Spinal cord (tissue), 10 donors: ENCODE measurements at places on chromosomes 7 and 10.

- DNase-seq = no peak
Observed at GRCh38 chr10:6612371-6612770, 32.3 kb upstream of the PRKCQ start.

DNA sequence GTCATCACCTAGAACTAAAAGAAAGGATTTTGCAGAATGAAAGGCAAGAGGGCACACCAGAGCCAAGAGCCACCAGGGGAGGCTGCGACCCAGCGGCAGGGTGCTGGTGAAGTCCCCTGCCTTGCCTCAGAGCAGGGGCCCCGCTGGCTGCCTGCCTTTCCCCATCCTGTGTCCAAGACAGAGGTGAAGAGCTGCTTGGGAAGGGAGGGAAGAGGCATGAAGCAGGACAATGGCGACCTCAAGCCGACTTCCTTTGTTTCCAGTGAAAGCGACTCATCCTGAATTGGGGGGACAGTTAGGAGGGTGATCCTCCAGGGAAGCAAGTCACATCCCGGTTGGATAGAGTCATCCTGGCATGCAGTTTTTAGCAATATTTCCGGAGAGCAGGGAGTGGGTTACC, 255.5 kb upstream of the YAE1 start:
- no peak for DNase-seq

- no peak for DNase-seq
Observed at GRCh38 chr7:98250789-98251188, 1.2 kb downstream of the TECPR1 start.

DNA sequence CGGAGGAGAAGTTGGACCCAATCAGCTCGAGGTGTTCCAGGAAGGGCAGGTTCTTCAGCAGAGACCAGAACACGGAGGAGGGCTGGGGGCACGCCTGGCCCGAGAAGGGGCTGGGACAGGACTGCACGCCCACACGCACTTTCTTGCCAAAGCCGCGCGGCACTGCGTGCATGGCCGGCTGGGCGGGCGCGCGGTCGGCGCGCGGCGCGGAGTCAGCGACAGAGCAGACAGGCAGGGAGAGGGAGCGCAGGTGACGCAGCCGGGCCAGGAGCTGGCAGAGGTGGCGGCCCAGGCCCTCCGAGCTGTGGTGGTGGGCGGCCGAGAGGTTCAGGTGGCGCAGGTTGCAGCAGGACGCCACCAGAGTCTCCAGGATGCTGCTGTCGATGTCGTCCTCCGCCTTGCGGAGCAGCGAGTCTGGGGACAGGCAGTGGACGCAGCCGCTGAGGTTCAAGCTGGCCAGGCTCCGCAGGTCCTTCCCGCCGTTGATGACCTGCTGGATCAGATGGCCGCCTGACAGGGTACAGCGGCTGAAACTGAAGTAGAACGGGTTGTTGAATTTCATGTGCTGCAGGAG, 77.2 kb upstream of the TNRC18 start:
- no peak for DNase-seq

- no peak for DNase-seq
Observed at GRCh38 chr7:135184254-135184841, 13.8 kb upstream of the CYREN start.

GRCh38 chr7:78090616-78091015, 292.0 kb downstream of the PHTF2 start:
- no peak for DNase-seq

- DNase-seq = peak; percentile 30
Observed at GRCh38 chr10:132395704-132396493, 1.1 kb upstream of the PWWP2B start.

DNA sequence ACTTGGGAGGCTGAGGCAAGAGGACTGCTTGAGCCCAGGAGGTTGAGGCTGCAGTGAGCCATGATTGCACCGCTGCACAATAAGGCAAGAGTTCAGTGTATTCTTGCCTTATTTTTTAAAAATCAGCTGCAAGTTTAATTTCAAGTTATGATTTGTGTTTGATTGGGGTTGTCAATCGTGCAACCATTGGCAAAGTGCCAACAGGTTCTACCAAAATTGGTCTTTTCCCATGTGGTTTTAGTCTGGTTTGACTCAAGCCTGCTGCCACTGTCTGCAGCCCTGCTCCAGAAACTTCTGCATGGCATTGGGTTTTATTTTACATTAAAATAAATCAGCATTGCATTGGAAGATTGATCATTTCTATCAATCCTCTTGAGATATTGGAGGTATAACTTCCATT, 72.7 kb downstream of the PTPRE start:
- DNase-seq = no peak

DNA sequence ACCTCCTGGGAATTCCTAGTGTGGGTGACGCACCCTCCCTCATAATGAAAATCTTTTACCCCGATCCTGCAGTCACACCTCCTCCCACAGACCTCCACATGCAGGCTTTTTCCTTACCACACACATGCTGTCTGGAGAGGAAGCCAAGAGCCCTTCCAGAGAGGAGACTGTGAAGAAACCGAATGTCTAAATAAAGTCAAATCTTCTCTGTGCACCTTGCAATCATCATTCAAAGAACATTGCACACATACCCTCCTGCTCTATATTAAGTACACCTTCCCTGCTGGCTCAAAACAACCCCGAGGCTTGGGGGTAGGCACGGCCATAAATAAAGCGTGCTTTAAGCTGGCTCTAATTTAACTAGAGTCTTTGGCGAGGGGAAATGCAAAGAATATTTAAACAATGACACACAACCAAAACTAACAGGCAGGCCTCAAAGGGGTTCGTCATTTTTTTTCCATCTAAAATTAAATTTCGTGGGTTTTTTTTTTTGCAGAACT, 34.9 kb downstream of the CALML3 start:
- DNase-seq = peak; percentile 65

DNA sequence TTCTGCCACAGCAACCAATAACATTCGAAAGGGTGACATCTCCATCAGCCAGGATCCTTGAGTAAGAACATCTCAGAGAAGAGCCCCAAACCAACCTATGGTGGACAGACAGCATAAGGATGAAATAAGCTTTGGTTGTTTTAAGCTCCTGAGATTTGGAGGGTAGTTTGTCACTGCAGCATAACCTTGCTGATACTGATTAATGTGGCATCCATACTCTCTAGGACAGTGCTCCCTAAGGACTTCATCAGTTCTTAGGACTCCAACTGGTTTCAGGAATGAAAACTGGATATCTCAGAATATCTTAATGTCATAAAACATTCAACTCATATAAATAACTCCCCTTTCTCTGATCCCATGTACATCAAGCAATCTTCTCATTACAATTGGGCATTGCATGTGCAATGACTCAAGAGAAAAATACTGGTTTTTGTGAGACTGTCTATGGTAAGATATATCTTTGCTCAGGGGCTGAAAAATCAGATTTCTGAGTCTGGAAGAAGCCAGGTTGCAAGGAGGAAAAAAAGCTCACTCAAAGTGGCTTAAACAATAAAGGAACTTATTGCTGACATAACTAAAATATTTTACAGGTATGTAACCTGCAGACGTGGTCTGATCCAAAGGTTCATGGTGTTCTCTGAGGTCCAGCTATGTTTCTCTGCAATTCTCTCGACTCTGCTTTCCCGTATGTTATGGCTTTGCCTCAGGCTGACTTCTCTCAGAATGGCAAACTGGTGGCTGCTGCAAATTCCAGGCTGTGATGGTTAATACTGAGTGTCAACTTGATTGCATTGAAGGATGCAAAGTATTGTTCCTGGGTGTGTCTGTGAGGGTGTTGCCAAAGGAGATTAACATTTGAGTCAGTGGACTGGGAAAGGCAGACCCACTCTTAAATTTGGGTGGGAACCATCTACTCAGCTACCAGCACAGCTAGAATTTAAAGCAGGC, 65.7 kb downstream of the RAB11FIP2 start:
- DNase-seq = no peak

GRCh38 chr10:103888113-103888841, 29.7 kb downstream of the STN1 start:
- no peak for DNase-seq

GRCh38 chr10:133045556-133046389, 42.0 kb upstream of the ADGRA1 start:
- DNase-seq = no peak

DNA sequence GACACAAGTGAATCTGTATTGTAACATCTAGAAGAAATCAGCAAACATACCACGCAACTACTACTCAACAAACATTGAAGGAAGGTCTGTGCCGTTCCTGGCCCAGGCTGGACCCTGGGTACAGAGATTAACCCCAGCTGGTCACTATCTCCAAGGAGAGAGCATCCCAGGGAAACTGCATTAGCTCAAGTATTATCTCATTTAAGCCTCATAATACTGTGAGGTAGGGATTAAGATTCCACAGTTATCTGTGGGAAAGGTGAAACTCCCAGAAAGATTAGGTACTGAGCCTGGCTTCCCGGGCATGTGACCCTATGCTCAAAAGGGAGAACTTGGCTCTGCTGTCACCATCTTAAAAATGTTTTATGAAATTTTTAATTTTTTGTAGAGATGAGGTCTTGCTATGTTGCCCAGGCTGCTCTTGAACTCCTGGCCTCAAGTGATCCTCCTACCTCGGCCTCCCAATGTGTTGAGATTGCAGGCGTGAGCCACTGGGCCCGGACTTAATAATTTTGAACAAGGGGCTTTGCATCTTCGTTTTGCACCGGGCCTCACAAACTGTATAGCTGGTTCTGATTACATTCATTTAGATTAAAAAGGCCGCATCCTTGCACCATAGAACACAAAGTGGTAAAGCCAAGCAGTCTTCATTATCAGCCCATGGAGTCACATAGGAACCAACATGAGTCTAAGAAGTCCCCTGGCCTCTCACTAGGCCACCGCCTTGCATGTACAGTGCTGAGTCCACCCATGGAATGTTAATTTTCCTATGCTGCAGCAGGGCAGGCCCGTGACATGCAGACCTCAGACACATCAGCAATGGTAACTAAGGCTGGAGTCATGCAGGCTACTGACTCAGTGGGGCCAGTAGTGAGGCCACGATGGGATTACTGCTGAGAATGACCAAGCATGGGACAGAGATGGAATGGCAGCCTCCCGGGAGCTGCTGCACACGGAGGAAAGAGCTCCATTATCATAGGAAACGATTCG, 5.5 kb upstream of the CTBP2 start:
- no peak for DNase-seq

GRCh38 chr10:36583690-36584089, 541.7 kb upstream of the ANKRD30A start:
- no peak for DNase-seq

DNA sequence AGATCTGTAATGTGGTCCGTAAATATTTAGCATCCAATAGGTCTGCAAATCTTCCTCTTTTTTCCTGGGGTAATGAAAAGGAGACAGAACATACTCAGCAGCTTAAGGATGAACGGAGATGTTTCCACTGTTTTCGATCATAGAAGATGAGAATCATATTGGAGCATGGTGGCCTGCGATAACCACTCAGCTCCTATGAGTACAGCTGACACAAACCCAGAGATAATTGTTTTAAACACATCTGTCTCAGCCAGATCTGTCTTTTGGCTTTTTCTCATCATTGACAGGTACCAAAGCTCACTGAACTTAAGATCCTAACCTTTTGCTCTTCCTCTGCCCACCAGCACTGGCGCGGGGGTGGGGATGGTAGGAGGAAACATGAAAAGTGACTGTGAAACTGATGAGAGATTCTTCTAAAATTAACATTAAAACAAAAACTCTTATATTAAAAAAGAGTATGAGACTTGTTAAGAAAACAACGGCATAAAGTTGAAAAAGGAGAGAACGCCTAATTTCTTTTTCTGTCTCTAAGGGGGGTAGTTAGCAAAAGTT, 71.0 kb downstream of the SVOPL start:
- no peak for DNase-seq

GRCh38 chr10:102211615-102212299, 14.3 kb upstream of the ELOVL3 start:
- no peak for DNase-seq

DNA sequence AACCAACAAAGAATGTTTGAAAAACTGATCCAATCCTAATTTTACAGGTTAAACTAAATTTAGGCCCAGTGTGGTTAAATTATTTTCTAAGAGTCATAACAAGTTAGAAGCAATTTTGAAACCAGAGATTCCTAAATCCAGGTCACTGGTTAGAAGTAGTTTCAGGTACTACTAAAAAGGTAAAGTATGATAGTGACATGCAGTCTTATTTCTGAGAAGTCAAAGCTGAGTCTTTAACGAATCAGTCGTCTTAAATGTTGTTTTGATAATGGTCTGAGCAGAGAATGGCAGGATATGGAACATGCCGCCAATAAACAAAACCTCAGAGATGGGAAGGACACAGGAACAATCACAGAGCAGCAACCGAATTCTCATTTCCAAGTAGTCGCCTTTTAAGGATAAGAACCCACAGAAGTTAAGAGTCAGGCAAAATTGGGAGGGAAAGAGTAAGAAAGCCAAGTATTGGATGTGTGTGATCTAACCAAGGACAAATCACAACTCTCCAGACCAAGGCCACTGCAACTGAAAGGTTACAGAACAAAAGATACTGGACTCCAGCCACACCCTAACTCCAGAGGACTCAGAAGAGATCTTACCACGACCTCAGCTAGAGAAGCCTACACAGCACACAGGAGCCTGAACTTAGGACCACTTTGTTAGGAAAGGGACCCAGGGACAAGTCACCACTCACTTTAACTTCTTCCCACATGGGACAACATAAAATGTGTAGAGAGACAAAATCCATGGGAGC, 19.7 kb downstream of the TMEM243 start:
- DNase-seq = no peak

- no peak for DNase-seq
Observed at GRCh38 chr10:101140084-101140949, 9.2 kb downstream of the TLX1 start.

- peak; percentile 97 for DNase-seq
Observed at GRCh38 chr10:101042667-101043362, 11.8 kb downstream of the SFXN3 start.

DNA sequence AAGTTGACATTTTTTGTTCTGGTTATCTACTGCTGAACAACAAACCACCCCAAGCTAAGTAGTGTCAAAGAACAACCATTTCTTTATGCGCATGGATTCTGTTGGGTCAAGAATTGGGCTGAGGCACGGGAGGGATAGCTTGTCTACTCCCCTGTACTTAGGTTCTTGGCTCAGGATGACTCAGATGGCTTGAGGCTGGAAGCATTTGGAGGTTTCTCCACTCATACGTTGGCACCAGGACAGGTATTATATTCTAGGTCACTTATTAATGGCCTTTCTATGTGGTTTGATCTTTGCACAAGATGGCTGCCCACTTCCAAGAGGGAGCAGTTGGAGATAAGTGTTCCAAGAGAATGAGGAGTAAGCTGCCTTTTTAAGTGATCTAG, 11.8 kb upstream of the TFAM start:
- DNase-seq = no peak

- DNase-seq = no peak
Observed at GRCh38 chr7:46568420-46569132, 647.5 kb upstream of the IGFBP3 start.

DNA sequence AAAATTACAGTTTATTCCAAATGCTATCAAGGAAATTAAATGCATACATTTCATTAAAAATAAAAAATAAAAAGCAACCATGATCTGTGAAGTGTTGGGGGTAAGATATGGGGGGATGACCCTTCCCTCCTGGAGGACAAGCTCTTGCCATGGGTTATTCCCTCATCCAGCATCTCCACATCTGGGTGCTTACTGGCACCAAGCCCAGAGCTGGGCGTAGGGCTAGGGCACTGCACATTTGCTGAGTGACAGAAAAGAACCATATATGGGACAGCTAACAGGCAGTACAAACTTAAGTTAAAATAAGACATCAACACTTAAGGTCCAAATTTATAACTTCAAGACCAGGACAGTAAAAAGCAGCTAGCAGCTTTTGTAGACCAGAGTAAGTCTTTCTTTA, 10.2 kb downstream of the CCDC6 start:
- DNase-seq = no peak
